ENCODE measurements at places on chromosomes 1 and 21. TPM values are rescaled to one million over a fixed set of nuclear protein-coding genes. Genes with fewer than 3 reads are reported as not detected.

- H3K4me1 ChIP-seq: peaks cover 25% of the 10 kb centered on the region
- no peaks in the 10 kb centered on the region for H3K27me3 ChIP-seq
- no peak for DNase-seq
- no peak overlapping the region for H3K27ac ChIP-seq
- no peaks in the 10 kb centered on the region for H3K36me3 ChIP-seq
- no peak overlapping the region for H3K4me3 ChIP-seq
Measured at GRCh38 chr1:213649373-213649772, 338.4 kb upstream of the PROX1 start.

LCE6A gene
- total RNA-seq: not detected

GRCh38 chr1:180168786-180169639 is 14.3 kb downstream of the QSOX1 start:
- peaks cover 69% of the 10 kb centered on the region for H3K4me1 ChIP-seq
- peak; percentile 68 for DNase-seq
- H3K27me3 ChIP-seq: no peaks in the 10 kb centered on the region
- H3K36me3 ChIP-seq: 0 out of 2 replicates have a peak, but pooled peaks cover 11% of the 10 kb centered on the region

DNA sequence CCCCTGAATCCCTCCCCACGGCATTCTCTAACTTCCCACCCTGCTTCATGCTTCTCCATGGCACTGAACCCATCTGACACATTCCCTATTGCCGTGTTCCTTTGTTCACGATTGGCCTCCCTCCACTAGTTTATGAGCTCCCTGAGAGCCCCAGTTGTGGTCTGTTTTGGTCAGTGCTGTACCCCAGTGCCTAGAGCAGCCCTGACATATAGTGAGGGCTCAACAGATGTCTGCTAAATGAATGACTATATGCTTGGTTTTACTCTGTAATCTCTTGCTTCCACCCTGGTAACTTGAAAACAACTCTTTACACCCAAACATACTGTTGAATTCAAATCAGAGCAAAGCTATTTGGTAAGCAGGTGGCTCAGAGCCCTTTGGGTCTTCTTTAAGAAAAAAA is 171.1 kb upstream of the EDN2 start:
- no peak overlapping the region for H3K4me3 ChIP-seq
- H3K27ac ChIP-seq: no peak overlapping the region
- no peaks in the 10 kb centered on the region for H3K27me3 ChIP-seq
- H3K4me1 ChIP-seq: peaks cover 3% of the 10 kb centered on the region
- no peaks in the 10 kb centered on the region for H3K36me3 ChIP-seq

BTF3L4 gene
- total RNA-seq: 47.0 TPM

AADACL3 gene
- not detected for total RNA-seq

DNA sequence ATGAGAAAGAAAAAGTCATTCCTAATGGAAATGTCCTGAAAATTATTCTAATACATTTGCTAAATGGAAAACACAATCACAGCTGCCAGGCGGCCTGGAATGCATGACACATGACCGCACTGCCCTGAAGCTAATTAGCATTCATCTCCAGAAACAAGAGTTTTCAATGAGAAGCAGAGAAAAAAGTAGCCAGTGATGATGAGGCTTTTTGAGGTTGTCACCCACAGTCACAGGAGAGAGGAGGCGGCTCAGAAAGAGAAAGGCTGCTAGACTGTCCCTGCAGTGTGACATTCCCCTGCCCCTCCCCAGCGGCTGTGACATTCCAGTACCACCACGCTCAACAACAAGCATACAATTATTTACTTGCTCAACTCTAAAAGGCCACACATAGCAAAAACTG is 122.9 kb upstream of the KRTAP19-8 start:
- no peak overlapping the region for H3K27ac ChIP-seq
- no peaks in the 10 kb centered on the region for H3K36me3 ChIP-seq
- peak; percentile 3 for DNase-seq
- no peak overlapping the region for H3K4me3 ChIP-seq

- no peak for DNase-seq
- no peaks in the 10 kb centered on the region for H3K4me1 ChIP-seq
- H3K4me3 ChIP-seq: no peak overlapping the region
- no peaks in the 10 kb centered on the region for H3K36me3 ChIP-seq
- H3K27me3 ChIP-seq: no peaks in the 10 kb centered on the region
- H3K27ac ChIP-seq: no peak overlapping the region
Measured at GRCh38 chr1:107263291-107263915, 122.6 kb downstream of the NTNG1 start.

DNA sequence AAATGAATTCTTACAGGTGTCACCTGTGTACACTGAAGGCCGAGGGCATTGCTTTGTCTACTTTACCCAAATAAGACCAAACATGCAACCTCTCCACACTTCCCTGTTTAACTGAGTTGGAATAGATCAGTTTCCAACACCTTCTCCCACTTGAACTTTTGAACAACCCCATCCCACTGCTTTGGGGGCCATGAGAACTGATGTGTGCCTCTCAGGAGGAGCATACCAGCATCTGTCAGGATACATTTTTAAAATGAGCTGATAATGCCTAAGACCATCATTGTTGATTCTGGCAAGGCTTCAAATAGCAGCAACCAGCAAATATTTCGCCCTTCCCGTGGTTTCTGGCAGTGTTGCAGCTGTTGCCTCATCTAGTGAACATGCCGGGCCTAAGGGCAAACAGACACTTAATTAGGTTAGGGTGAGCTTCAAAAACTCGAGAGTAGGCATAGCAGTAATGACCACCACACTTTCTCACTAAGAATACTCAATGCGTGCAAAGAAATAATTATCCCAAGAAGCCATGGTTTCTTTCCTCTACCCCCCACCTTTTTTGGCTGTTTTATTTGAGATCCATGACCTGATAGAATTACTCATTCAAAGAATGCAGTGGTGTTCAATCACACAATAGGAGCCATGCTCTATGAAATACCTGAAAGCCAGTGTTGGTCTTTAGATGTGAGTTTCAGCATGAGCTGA is 63.7 kb downstream of the MAP10 start:
- peak overlapping the region; percentile 86 for H3K27ac ChIP-seq
- H3K36me3 ChIP-seq: no peaks in the 10 kb centered on the region
- H3K27me3 ChIP-seq: no peaks in the 10 kb centered on the region
- peak; percentile 82 for DNase-seq
- H3K4me1 ChIP-seq: peaks cover 17% of the 10 kb centered on the region

GRCh38 chr1:232226197-232226712 is 403.7 kb downstream of the SIPA1L2 start:
- peak; percentile 60 for DNase-seq
- no peaks in the 10 kb centered on the region for H3K36me3 ChIP-seq
- no peak overlapping the region for H3K4me3 ChIP-seq
- no peaks in the 10 kb centered on the region for H3K27me3 ChIP-seq

DNA sequence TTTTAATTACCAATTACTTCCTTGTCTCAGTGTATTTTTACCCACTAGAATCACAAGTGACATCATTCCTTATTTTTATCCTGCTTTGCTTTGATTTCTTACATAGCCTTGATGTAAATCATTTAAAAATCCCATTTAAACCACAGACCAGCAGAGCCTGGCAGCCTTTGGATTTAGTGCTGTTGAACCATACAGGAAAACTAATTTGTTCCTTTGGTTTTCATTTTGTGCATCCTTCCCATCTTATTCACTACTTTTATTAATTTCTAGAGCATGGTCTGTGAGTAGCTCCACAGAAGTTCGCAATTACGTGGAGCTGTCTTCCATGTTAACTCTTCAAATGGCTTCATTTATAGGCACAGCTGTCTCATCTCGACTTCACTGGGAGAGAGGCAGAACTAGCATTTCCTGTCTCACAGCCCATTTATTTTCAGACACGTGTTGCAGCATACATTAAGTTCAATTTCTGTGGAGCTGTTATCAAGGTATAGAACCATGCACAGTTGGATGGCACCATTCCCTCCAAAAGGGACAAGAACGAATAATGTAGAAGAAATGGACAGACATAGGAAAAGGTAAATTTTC is 235.3 kb downstream of the MRPL39 start:
- H3K27ac ChIP-seq: no peak overlapping the region
- H3K4me3 ChIP-seq: no peak overlapping the region
- no peaks in the 10 kb centered on the region for H3K27me3 ChIP-seq
- no peaks in the 10 kb centered on the region for H3K36me3 ChIP-seq
- no peaks in the 10 kb centered on the region for H3K4me1 ChIP-seq
- no peak for DNase-seq

FNDC5 gene
- total RNA-seq: not detected

DNA sequence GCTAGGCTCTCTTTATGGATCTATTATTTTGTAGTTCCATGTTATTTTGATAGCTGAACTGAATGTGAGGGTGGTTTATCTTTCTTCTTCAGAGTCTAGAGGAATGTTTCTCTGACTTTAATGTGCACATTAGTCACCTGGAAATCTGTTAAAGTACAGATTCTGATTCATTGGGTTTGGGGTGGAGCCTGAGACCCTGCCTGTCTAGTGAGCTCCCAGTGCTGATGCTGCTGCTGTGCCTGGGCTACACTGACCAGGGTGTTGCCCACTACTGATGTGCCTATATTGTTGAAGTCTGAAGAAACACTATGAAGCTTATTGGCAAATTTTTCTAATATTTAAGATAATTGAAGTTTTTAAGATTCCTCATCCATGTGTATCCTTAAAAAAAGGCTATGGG is 35.9 kb downstream of the CD46 start:
- H3K36me3 ChIP-seq: peaks cover 43% of the 10 kb centered on the region
- H3K27me3 ChIP-seq: no peaks in the 10 kb centered on the region
- H3K27ac ChIP-seq: no peak overlapping the region
- H3K4me3 ChIP-seq: no peak overlapping the region
- H3K4me1 ChIP-seq: peaks cover 40% of the 10 kb centered on the region
- DNase-seq: no peak

ANGPTL3 gene
- total RNA-seq: not detected

DNA sequence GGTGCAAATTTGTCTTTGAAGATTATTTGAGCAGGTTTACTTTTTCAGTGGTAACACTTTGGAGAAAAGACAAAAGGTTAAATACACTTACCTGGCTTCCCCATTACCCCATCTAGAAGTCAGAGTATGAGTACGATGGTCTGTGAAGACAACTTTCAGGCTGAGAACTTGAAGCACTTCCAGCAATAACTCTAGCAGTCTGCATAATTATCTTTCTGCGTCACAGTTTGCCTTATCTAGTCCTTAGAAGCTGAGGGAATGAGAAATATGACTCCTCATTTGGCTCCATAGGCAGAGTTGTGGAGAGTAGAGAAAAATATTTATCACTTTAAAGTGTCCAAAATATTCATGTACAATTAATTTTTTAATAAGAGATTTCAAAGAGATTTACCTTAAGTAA is 323.4 kb upstream of the CAMK1G start:
- H3K4me1 ChIP-seq: no peaks in the 10 kb centered on the region
- no peak overlapping the region for H3K4me3 ChIP-seq
- H3K36me3 ChIP-seq: no peaks in the 10 kb centered on the region
- no peak for DNase-seq

GRCh38 chr1:30740251-30741238 is 17.0 kb downstream of the LAPTM5 start:
- no peak for DNase-seq
- no peaks in the 10 kb centered on the region for H3K36me3 ChIP-seq
- H3K27me3 ChIP-seq: no peaks in the 10 kb centered on the region
- peaks cover 11% of the 10 kb centered on the region for H3K4me1 ChIP-seq
- H3K27ac ChIP-seq: no peak overlapping the region

XKR8 gene
- 4.9 TPM for total RNA-seq

C1orf94 gene
- total RNA-seq: not detected

C2CD4D gene
- total RNA-seq: 1.4 TPM

GRCh38 chr21:26847002-26847401 is 1.8 kb upstream of the ADAMTS1 start:
- H3K27ac ChIP-seq: no peak overlapping the region
- H3K36me3 ChIP-seq: no peaks in the 10 kb centered on the region
- no peak overlapping the region for H3K4me3 ChIP-seq
- H3K27me3 ChIP-seq: no peaks in the 10 kb centered on the region
- H3K4me1 ChIP-seq: 0 out of 2 replicates have a peak, but pooled peaks cover 3% of the 10 kb centered on the region

SPRR1A gene
- not detected for total RNA-seq

DNA sequence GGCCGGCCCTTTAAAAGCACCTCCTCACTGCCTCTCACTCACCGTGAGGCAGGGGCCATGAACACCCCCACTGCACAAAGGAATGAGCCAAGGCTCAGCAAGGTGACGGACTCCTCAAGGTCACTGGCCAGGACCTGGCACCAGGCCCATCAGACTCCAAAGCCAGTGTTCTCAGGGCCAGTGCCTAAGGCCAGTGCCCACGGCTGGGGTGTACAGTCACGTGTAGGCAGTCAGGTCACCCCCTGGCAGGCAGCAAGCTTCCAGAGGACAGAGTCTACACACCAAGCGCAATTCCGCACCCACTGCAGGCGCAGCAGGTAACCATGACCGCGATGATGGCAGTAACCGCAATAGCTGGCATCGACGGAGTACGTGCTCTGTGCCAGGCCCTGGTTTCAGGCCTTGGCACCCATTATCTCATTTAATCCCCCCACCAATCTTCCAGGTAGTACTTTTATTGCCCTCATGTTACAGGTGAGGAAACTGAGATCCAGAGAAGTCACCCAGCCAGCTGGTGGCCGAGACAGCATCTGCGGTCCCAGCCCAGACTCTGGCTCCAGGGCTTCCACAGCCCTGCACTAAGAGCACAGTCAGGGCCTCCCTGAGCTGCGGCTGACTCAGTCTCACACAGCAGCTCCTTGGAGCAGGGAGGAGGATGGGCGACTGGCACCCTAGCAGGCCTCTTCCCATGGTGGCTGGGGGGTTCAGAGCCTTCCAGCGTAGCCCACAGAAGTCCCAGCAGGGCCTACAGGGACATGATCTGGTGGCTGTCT is 27.0 kb downstream of the RAP1GAP start:
- no peaks in the 10 kb centered on the region for H3K27me3 ChIP-seq
- H3K27ac ChIP-seq: no peak overlapping the region
- H3K4me1 ChIP-seq: peaks cover 35% of the 10 kb centered on the region
- no peak for DNase-seq

AGBL4 gene
- total RNA-seq: not detected

KLHDC9 gene
- total RNA-seq: 5.6 TPM

DNA sequence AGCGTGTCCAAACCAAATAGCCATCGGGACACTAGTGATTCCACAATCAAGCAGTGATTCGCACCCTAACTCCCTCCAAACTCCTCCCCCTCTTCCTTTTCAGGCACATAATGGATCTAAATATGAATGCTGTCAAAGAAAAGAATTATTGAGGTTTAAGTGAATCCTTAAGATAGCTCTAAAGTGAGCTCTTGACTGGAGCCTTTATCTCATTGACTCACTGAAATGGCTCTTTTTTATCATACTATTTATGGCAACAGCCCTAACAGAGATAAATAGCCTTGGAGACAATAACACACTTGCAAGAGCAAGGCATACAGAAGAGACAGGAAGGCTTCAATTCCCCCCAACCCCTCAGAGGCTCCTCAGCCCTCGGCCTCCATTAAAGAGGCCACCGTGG is 143.3 kb downstream of the PLXNA2 start:
- no peak overlapping the region for H3K27ac ChIP-seq
- H3K36me3 ChIP-seq: no peaks in the 10 kb centered on the region
- no peak overlapping the region for H3K4me3 ChIP-seq
- no peak for DNase-seq

SPRR2B gene
- total RNA-seq: not detected

Data from PC-9 (cell line).